ENCODE measurements at places on chromosomes 2 and 18.

DNA sequence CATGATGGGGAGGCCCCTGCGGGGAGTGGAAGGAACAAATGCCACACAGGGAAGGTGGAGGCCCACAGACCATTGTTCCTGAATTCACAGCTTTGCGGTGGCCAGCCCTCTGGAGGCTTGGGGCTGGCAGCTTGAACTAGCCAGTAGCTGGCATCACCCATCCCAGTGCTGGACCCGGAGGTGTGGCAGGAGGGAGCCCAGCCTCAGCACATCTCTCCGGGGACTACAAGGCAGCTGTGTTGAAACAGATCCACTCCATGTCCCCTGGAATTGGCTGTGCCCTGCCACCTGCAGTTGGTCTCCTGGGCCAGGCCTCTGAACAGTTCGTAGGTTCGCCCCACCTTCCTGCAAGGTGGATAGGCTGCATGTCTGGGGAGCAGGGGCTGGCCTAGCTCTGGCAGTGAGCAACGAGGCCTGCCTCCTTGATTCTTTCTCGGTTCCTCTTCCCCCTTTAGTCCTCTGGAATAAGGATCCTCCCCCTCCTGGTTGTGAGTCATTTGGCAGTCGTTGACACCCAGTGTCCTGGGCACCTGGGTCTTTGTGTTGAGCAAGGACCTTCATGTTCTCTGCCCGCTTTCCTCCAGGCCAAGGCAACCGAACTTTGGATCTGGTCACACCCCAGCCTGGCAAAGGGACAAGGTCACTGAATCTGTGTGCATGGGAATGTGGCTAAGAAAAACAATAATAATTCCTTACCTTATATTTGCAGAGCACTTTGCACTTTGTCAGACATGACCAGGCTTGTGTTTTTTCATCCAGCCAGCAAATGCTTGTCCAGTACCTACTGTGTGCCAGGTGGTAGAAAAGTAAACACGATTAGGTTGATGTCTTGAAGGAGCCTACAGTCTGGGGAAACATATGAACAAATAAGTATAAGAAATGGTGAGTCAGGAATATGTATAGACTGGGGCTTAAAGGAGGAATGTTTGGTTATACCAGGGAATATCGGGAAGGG, 55.0 kb upstream of the MCFD2 start:
- no peak for DNase-seq

DNA sequence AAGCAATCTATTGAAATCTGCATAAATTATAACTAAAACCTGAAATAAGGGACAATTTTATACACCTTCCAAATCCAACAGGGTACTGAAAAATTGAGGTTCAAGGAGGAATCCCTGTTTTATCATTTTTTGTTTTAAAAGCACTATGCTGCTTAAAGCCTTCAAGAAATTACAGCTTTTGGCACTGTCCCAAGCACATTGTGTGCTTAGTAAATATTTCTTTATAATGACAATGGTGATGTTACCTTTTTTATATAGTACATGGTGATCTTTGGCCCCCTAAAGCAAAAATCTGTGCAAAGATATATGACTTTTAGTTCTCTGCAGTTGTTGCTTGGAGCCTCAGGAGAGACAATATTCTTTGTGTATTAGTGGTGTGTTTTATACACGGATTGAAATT, 71.6 kb upstream of the EFEMP1 start:
- DNase-seq, result no peak

GRCh38 chr2:211939177-211939576, 599.4 kb downstream of the ERBB4 start:
- no peak for DNase-seq

DNA sequence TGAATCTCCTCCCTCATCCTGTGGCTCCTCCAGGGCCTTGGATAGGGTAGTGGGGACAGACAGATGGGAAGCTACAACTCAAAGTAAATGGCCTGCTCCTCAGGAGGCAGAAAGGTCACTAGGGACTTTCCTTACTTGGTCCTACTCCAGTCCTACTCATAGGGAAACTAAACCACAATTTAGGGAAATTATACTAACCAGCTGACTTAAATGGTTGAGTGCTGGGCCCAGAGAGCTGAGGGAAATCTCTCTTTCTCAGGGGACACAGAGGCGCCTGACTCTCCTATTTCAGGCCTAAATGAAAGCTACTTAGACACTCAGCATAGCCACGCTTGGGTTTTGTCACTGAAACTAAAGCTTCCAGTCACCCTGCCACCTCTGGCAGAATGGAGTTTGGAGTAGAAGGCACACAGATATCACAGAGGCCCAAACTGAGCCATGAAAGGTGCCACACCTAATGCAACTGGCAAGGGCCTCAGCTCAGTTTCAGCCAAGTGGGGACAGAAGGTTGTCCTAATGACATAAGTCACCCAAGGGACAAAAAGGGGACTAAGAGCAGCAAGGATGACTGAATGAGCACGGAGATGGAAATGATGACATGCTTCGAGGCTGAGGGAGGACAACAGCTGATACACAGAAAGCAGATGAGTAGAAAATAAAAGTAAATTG, 24.0 kb downstream of the CERKL start:
- no peak for DNase-seq

DNA sequence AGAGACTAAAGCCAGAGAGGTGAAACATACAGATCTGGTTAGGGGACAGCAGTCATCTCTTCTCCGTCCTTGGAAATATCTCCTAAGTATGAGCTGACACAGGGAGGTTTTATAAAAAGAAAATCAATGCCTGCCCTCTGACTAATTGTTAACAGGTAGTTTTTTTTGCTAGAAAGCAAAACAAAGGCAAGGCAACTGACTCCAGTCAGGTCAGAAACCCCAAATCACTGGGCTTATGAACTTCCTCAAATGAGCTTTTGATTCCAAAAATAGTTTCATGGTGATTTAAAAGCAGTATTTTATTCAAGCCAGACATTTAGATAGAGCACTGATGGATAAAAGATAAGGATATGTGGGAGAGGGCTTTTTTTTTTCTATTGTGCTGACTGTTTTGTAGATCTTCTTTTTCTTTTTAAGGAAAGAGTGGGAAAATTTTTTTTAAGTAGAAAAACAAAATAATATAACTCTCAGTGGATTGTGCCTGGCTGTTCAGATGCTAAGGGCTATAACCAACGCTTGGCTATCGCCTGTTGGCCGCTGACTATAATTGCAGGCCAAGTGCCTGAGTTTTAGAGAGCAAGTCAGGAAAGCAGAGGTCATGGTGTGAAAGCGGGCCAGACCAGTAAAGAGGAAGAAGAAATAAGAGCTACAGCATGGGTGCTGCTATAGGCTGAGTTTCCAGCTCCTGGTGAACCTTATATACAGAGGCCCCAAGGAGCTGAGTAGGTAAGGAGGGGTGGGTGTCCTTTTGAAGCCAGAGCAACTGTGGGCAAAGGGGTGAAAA, 44.9 kb downstream of the MRPL35 start:
- no peak for DNase-seq

DNA sequence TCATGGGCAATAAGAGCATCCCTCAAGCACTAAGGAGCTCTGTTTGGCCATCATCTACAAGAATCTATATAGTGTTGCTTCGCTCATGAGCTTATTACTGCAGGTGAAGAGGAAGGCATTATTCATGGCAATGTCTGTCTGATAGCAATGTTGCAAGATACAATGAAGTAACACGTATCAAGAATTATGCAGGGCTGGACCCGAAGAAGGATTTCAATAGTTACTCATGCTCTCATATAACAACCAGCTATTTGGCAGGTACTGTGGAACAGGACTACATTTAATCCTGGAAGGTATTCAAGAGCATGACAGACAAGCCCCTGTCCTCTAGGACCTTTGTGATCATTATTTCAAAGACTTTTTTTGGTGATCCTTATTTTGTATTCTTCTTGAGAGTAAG, 109.6 kb downstream of the LAMA3 start:
- no peak for DNase-seq

All from CD4-positive, alpha-beta T cell treated with Interleukin-10 for 1 hour (primary cell).